Fibroblast of upper back skin (primary cell): ENCODE measurements at places on chromosomes 7 and 10.

DNA sequence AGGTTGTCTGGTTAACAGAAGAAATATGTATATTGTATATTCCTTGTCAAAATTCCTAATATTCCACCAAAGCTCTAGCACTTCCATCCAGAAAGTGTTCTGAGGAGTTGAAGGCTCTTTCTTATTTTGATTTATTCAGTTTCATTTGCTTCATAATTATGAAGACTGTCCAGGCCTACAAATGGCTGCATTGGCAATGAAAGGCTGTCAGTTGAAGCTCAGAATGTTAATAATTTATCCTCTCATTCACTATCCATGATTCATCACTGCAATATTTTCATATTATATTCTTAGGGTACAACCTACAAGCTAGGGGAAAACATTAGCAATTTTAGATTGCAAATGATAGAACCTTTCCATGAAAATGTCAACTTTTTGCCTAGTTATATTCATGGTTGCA lies 57.3 kb downstream of the ARID5B start:
- peak; percentile 26 for DNase-seq

- DNase-seq, result no peak
Measured at GRCh38 chr10:23439961-23440889, 1.4 kb downstream of the OTUD1 start.

- DNase-seq, result no peak
Measured at GRCh38 chr7:96903906-96904305, 101.4 kb upstream of the DLX6 start.

DNA sequence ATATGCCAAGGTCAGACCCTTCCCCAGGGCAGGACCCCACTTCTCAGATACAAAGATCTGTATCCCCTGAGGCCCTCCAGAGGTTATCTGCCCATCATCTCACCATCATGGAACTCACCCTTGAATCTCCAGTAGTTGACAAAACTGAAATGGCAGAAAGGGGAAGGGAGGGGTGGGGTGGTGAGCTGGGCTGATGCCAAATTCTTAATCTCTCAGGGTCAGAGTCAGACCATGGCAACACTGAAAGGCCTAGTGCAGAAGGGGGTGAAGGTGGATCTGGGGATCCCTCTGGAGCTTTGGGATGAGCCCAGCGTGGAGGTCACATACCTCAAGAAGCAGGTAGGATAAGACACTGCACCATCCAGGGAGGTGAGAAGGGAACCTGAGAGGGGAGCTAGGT lies 3.1 kb downstream of the CNPY4 start:
- DNase-seq, result no peak

DNA sequence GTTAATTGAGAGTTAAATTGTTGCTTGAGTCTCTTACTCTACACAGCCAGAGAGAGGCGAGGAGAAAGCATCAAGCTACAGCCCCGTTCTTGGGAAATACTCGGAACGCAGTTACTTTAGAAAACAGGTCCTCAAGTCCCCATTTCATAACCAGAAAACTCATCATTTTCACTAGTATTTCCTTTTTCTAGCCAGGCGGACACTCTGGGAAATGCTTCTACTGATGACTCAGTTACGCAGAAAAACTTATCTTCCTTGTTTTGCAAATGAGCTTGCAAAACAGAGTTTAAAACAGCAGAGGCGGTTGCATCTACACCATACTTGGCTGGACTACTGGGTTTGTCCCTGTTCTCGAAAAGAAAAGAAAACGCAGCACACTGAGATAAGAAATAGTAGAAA lies 111.4 kb upstream of the FGFR2 start:
- DNase-seq, result no peak
